Activated naive CD8-positive, alpha-beta T cell treated with anti-CD3 and anti-CD28 coated beads, Interleukin-2, amount 10 ng/mL, durations not matched to agents 7 days and 5 days (primary cell): ENCODE measurements at places on chromosomes 3 and 15. TPM values are rescaled to one million over a fixed set of nuclear protein-coding genes. Genes with fewer than 3 reads are reported as not detected.

The CCNDBP1 gene
- 80.4 TPM for total RNA-seq

The ADAMTSL3 gene
- total RNA-seq: not detected

The CDCP1 gene
- total RNA-seq: 7.1 TPM

The ZCWPW2 gene
- 0.79 TPM for total RNA-seq

The CLDN1 gene
- total RNA-seq: not detected

The GASK1A gene
- not detected for total RNA-seq

The PLXNA1 gene
- total RNA-seq: 5.8 TPM

The KCNAB1 gene
- not detected for total RNA-seq

The CXCR6 gene
- total RNA-seq: 13.5 TPM

The RASGRF1 gene
- not detected for total RNA-seq

The TMC3 gene
- total RNA-seq: not detected

The CYP8B1 gene
- not detected for total RNA-seq

The DPPA2 gene
- not detected for total RNA-seq

The C3orf52 gene
- total RNA-seq: 2.1 TPM

The HDC gene
- not detected for total RNA-seq

The GOLGA6D gene
- total RNA-seq: not detected

The SLC28A1 gene
- total RNA-seq: not detected

The EPHA3 gene
- total RNA-seq: not detected

The PCSK6 gene
- total RNA-seq: 1.4 TPM

The IGSF11 gene
- total RNA-seq: 2.4 TPM

The CFAP100 gene
- not detected for total RNA-seq

The MESP2 gene
- total RNA-seq: not detected

The RFX7 gene
- total RNA-seq: 42.5 TPM

The MYH15 gene
- 0.17 TPM for total RNA-seq

The NOX5 gene
- 0.06 TPM for total RNA-seq

The GABRB3 gene
- total RNA-seq: not detected

The HRH1 gene
- total RNA-seq: 0.45 TPM

The BCHE gene
- not detected for total RNA-seq

The SMCO1 gene
- total RNA-seq: not detected

The WDR5B gene
- total RNA-seq: 7.6 TPM
